ENCODE measurements at places on chromosomes 3 and 15.

GRCh38 chr3:75232216-75232615, 431.9 kb upstream of the FRG2C start:
- H3K4me3 ChIP-seq = no peak overlapping the region
- H3K27ac ChIP-seq = no peak overlapping the region
- H3K27me3 ChIP-seq = no peaks in the 10 kb centered on the region
- H3K4me1 ChIP-seq = no peaks in the 10 kb centered on the region
- no peak for DNase-seq

DNA sequence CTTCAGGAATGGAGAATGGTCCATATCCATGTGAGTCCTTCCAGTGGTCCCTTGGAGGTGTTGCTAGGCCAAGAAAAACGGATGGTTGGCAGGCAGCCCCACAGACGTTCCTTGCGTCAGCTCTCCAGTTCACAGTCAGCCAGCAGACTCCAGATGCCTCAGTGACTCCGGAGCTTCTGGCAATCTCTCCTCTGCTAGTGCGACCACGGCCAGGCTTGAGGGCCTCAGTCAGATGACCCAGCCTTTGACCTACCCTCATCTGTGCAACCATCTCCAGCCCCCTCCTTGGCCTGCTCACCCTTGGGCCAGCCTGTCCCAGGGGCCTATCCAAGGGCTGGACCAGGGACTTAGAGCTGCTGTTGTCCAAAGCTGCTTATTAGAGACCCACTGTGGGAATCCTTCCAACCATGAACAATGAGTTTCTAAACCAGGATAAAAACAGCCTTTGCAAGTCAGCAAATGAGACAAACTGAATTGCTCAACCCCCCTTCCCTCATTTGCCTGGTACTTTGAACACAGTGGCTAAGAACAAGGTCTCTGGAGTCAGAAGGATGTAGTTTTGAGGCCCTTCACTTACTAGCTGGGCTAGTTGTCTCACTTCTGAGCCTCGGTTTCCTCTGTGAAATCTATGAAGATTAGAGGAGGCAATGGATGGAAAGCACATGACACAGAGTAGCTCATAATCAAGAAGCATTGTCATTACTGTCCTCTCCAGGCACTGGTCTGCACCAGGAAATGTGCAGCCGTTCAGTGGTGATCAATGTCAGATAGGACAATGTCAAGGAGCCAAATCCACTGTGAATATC, 44.8 kb downstream of the ANP32A start:
- peaks cover 25% of the 10 kb centered on the region for H3K36me3 ChIP-seq
- no peak for DNase-seq
- no peaks in the 10 kb centered on the region for H3K4me1 ChIP-seq

DNA sequence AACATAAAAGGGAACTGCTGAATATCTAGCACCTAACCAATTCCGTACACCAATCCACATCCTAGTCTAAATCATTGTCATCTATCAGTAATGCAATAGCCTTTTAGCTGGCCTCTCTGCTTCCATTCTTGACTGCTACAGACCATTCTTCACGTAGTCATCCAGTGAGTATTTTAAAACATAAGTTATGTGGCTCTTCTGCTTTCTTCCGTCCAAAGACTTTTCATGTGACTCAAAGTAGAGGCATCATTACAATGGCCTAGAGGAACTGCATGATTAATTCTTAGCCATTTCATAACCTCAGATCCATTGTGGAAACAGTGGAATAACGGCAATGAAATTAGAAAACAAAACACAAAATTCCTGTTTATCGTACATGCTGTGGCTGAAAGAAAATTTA, 88.9 kb upstream of the CBLB start:
- no peak overlapping the region for H3K4me3 ChIP-seq
- DNase-seq = no peak
- no peaks in the 10 kb centered on the region for H3K4me1 ChIP-seq
- no peaks in the 10 kb centered on the region for H3K27me3 ChIP-seq
- H3K36me3 ChIP-seq = no peaks in the 10 kb centered on the region

- H3K36me3 ChIP-seq = no peaks in the 10 kb centered on the region
- H3K4me3 ChIP-seq = no peak overlapping the region
- DNase-seq = no peak
- H3K27me3 ChIP-seq = no peaks in the 10 kb centered on the region
Observed at GRCh38 chr3:189625572-189625971, 5.6 kb upstream of the TP63 start.

GRCh38 chr3:183255348-183255730, 2.3 kb downstream of the B3GNT5 start:
- H3K27me3 ChIP-seq = peaks cover 5% of the 10 kb centered on the region
- H3K27ac ChIP-seq = peak overlapping the region; percentile 95
- H3K4me3 ChIP-seq = peak overlapping the region; percentile 86
- peaks cover 24% of the 10 kb centered on the region for H3K4me1 ChIP-seq
- DNase-seq = no peak

- H3K27me3 ChIP-seq = no peaks in the 10 kb centered on the region
- no peaks in the 10 kb centered on the region for H3K36me3 ChIP-seq
- no peak overlapping the region for H3K27ac ChIP-seq
- H3K4me1 ChIP-seq = no peaks in the 10 kb centered on the region
Observed at GRCh38 chr15:100438570-100438969, 90.2 kb downstream of the CERS3 start.

DNA sequence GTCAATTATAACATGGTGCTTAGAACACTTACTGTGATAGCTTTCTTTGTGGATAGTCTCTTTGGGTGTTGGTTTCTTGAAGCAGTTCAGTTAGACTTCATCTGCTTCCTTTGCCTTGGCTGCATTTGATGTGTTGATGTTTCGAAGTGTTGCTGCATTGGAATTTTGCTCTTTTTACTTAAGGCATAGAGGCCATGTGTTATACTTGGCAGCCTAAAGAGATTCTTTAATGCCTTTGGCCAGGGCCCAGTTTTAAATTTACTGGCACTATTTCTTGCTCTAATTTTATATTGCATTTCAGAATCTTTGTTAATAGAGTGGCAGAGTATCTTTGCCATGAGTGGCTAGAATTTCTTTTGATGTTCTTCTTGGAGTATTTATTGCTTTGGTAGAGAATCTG, 21.2 kb downstream of the NR1D2 start:
- H3K4me1 ChIP-seq = no peaks in the 10 kb centered on the region
- peaks cover 26% of the 10 kb centered on the region for H3K36me3 ChIP-seq
- DNase-seq = no peak
- H3K4me3 ChIP-seq = no peak overlapping the region

DNA sequence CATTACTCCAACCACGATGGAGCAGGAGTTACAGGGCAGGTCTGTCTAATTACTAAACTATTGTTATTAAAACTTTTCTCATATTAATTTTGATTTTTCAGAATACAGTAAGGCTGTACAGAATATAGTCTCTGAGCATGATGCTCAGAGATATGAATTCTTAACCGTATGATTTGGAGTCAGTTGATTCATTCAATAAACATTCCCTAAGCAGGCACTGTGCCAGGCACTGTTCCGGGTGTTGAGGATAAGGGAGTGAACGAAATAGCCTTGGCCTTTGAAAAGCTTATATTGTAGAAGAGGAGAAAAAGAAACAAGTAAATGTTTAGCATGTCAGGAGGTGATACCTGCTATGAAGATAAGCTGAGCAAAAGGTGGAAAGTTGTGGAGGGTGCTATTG, 187.3 kb downstream of the KCNAB1 start:
- H3K27me3 ChIP-seq = peaks cover 5% of the 10 kb centered on the region
- H3K4me3 ChIP-seq = no peak overlapping the region
- no peak for DNase-seq
- no peaks in the 10 kb centered on the region for H3K4me1 ChIP-seq
- H3K36me3 ChIP-seq = no peaks in the 10 kb centered on the region

DNA sequence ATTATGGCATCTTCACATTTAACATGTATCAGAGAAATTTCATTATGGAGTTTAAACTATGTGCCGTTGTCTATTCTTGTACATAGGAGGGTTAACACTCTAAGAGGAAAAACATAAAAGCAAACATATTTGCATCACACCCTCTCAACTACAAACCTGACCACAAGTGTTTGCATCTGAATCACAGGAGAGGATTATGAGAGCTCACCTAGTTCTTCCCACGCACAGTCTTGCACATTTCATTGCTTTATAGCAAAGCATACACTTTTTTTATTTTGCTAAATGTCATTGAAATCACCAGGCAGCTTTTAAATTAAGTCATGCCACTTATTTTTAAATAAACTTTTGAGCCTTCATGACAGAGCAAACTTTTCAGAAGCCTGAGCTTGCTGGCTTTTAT, 12.5 kb downstream of the TRAT1 start:
- peaks cover 3% of the 10 kb centered on the region for H3K4me1 ChIP-seq
- H3K4me3 ChIP-seq = no peak overlapping the region
- H3K36me3 ChIP-seq = no peaks in the 10 kb centered on the region
- no peak for DNase-seq
- H3K27me3 ChIP-seq = no peaks in the 10 kb centered on the region

DNA sequence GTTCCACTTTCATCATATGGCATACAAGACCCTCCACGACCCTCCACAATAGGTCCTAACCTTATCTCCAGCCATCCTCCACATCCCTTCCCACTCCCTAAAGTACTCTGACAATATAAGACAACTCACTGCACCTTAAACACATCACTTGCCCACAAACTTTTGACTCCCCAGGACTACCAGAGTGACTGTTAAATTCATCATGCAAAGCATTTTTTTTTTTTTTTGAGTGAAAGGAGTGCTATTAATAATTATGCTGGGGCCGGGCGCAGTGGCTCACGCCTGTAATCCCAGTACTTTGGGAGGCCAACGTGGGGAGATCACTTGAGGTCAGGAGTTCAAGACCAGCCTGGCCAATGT, 55.8 kb downstream of the OSBPL10 start:
- no peaks in the 10 kb centered on the region for H3K36me3 ChIP-seq
- H3K4me3 ChIP-seq = no peak overlapping the region
- DNase-seq = no peak
- H3K4me1 ChIP-seq = peaks cover 10% of the 10 kb centered on the region
- H3K27me3 ChIP-seq = no peaks in the 10 kb centered on the region
- H3K27ac ChIP-seq = no peak overlapping the region

GRCh38 chr3:109284071-109284470, 32.2 kb downstream of the DPPA2 start:
- H3K27ac ChIP-seq = no peak overlapping the region
- no peaks in the 10 kb centered on the region for H3K27me3 ChIP-seq

- H3K27me3 ChIP-seq = no peaks in the 10 kb centered on the region
- peaks cover 1% of the 10 kb centered on the region for H3K4me1 ChIP-seq
- peak overlapping the region; percentile 85 for H3K27ac ChIP-seq
- H3K4me3 ChIP-seq = no peak overlapping the region
Observed at GRCh38 chr3:69803681-69804270, 64.5 kb downstream of the MITF start.

- no peak overlapping the region for H3K27ac ChIP-seq
- H3K4me3 ChIP-seq = no peak overlapping the region
- DNase-seq = no peak
- no peaks in the 10 kb centered on the region for H3K27me3 ChIP-seq
Observed at GRCh38 chr3:59510576-59510975, 460.8 kb upstream of the CFAP20DC start.

GRCh38 chr3:147391781-147392624, 14.3 kb downstream of the ZIC4 start:
- H3K36me3 ChIP-seq = no peaks in the 10 kb centered on the region
- H3K4me3 ChIP-seq = peak overlapping the region; percentile 51
- peaks cover 5% of the 10 kb centered on the region for H3K4me1 ChIP-seq
- no peak for DNase-seq
- H3K27me3 ChIP-seq = peaks cover 96% of the 10 kb centered on the region
- H3K27ac ChIP-seq = no peak overlapping the region

DNA sequence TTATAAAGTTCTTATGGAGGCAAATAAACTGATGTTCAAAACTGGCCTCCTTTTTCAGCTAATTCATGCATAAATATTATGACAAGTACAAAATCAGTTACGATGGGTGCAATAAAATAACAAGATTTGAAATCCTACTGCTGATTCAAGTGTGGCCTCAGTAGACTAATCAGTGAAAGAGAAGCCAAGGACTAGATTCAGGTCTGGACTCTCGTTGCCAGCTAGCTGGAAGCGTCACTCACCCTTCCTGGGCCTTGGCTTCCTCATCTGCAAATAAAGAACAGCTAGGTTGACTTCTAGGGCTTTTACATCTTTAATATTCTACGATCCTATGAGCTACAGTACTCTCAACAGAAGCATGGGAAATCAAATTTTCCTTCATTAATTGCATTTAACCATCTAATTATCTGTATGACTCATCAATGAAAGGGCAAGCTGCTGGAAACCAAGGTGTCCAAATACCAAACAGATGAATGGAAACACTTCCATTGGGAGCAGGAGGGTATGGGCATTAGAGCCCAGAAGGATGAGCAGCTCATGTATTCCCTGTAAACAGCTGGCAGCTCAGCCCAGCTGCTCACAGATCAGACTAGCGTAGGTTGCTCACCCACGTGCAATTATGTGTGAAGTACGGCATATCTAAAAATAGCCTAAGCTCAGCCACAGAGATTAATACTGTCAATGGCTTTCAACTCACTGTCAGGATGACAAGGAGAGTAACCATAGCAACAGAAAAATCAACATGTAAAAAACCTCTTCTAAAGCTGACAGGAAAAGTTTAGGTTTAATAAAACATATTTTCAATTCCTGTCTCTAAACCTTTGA, 294.8 kb downstream of the PLCL2 start:
- H3K27ac ChIP-seq = no peak overlapping the region
- H3K4me3 ChIP-seq = no peak overlapping the region
- DNase-seq = no peak
- no peaks in the 10 kb centered on the region for H3K27me3 ChIP-seq
- peaks cover 6% of the 10 kb centered on the region for H3K36me3 ChIP-seq

- no peaks in the 10 kb centered on the region for H3K4me1 ChIP-seq
- H3K27me3 ChIP-seq = no peaks in the 10 kb centered on the region
- no peak overlapping the region for H3K27ac ChIP-seq
- DNase-seq = no peak
- no peak overlapping the region for H3K4me3 ChIP-seq
Observed at GRCh38 chr3:155110996-155111901, 31.1 kb downstream of the MME start.

- H3K36me3 ChIP-seq = no peaks in the 10 kb centered on the region
- H3K27me3 ChIP-seq = peaks cover 6% of the 10 kb centered on the region
- no peak for DNase-seq
- H3K27ac ChIP-seq = no peak overlapping the region
- H3K4me3 ChIP-seq = no peak overlapping the region
- H3K4me1 ChIP-seq = no peaks in the 10 kb centered on the region
Observed at GRCh38 chr15:26197719-26198118, 334.6 kb upstream of the ATP10A start.

GRCh38 chr3:176964661-176965060, 232.6 kb downstream of the TBL1XR1 start:
- no peak for DNase-seq
- H3K4me1 ChIP-seq = no peaks in the 10 kb centered on the region
- H3K27ac ChIP-seq = no peak overlapping the region
- peaks cover 7% of the 10 kb centered on the region for H3K27me3 ChIP-seq

- peaks cover 15% of the 10 kb centered on the region for H3K27me3 ChIP-seq
- H3K4me3 ChIP-seq = no peak overlapping the region
- H3K27ac ChIP-seq = peak overlapping the region; percentile 64
- H3K36me3 ChIP-seq = no peaks in the 10 kb centered on the region
Observed at GRCh38 chr3:50550079-50550736, 17.3 kb downstream of the C3orf18 start.

DNA sequence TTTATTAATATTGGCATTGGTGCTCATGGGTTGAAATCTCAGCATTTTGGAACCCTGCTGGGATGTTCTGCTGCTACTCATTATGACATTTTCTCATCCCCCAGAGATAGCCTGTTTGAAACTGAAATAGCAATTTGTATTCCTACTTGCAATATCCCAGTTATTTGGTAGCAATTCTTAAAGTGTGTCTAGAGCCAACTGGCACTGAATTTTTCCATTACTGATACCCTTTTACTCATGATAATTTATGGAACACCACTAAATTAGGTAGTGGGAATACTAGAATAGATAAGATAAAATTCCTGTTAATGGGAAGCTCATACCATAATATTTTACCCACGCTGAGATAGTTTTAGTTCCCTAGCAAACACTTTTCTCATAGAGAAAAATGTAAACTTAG, 309.3 kb downstream of the SV2B start:
- H3K4me3 ChIP-seq = no peak overlapping the region
- no peaks in the 10 kb centered on the region for H3K36me3 ChIP-seq
- no peak overlapping the region for H3K27ac ChIP-seq
- no peaks in the 10 kb centered on the region for H3K27me3 ChIP-seq

Measured in progenitor cell of endocrine pancreas (in vitro differentiated cells).